Fibroblast of skin of left quadriceps (primary cell): ENCODE measurements at places on chromosomes 4 and X.

- DNase-seq = peak; percentile 29
Measured at GRCh38 chr4:89158884-89159503, 47.7 kb downstream of the TIGD2 start.

DNA sequence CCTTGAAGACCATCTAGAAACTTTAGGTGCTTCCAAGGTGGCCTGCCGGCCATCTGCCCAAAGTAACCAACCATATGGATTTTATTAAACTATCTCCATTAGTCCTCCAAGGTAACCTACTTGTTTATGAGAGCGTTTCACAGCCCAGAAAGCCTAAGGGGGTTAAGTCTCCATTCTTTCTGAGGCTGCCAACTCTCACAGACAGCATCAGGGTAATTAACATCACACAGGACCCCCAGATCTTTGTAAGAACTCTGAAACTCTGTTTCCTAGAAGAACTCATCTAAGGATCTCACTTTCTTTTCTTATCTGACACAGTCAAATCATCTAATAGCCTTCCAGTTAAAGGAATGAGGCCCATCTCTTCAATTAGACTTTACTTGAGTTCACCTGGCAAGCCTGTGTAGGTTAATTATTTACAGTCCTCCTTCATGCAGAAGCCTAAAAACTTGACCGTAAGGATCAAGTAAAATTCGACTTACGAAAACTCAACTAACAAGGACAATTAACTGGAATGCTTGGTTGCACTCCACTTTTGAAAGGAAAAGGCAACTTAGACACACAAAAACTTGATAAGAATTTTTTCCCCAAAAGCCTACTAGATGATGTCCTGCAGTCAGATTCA, 252.5 kb downstream of the GRIA3 start:
- no peak for DNase-seq

- DNase-seq = no peak
Measured at GRCh38 chrX:67731061-67731460, 187.2 kb downstream of the AR start.

- no peak for DNase-seq
Measured at GRCh38 chr4:20353646-20354045, 101.9 kb downstream of the SLIT2 start.

DNA sequence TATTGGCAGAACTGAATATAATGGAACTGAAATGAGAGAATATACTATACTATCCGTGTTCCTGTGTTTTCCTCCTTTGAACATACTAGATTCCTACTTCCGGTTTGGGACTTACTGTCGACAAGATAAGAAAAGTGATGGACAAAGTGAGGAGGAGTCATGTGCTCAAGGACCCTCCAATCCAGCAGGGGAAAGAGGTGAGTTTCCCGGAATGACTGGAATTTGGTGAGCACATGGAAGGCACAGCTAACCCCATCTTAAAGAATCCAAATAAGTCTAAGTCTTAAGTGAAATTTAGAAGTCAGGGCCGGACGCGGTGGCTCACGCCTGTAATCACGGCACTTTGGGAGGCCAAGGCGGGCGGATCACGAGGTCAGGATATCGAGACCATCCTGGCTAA, 36.6 kb upstream of the SH3D19 start:
- no peak for DNase-seq

GRCh38 chr4:25441519-25442117, 64.6 kb downstream of the ANAPC4 start:
- DNase-seq = peak; percentile 14

GRCh38 chr4:94519019-94519418, 67.3 kb downstream of the PDLIM5 start:
- DNase-seq = no peak

- peak; percentile 8 for DNase-seq
Measured at GRCh38 chrX:151151665-151152267, 24.6 kb upstream of the GPR50 start.

DNA sequence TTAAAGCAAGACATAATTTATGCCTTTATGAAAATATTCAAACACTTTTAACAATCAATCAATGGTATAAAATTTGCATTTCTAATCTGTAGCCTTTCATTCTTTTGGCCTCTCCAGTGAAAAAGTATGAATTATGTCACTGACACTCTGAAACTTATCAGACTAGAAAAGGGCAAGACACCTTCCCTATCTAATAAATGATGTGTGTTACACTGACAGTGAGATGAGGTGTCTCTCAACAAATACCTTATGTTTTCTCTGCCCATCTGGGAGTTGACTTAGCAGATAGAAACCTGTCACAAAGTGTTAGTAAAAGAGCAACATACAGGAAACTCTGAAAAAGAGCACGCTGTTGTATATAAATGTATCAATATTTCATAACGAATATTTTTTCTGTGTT, 94.2 kb upstream of the TECRL start:
- no peak for DNase-seq

GRCh38 chrX:38260231-38260630, 39.6 kb upstream of the SRPX start:
- no peak for DNase-seq

- peak; percentile 60 for DNase-seq
Measured at GRCh38 chr4:169810325-169811323, 52.9 kb upstream of the HPF1 start.

DNA sequence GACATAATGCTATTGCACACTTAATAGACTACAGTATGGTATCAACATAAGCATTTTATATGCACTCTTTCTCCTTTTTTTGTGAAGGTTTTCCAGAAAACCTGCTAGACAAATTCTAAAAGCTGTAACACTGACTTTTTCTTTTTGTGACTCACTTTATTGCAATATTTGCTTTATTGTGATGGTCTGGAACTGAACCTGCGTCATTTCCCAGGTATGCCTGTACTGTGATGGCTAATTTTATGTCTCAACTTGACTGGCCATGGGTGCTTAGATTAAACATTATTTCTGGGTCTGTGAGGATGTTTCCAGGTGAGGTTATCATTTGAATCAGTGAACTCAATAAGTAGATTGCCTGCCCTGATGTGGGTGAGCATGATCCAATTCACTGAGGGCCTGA, 35.5 kb upstream of the LAMP2 start:
- no peak for DNase-seq

DNA sequence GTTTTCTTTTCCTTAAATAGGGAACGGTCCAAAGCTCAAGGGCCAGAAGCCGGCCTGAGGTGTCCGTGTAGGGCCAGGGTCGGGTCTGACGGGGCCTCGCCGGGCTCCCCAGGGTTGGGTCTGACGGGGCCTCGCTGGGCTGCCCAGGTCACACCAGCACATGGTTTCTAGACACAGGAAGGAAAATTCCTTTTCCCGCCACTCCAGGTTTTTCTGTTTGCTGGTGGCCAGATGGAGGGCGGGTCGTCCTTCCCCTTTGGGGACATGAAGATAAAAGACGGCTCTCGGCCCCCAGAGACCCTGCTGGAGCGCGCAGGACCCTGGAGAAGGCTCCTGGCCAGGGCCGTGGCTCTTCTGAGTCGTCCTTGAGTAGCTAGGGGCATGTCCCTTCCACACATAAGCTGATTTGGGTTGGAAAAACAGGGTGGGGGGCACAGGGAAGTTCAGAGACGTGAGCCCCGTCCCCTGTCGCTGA, 35.1 kb downstream of the PIGG start:
- DNase-seq = no peak

DNA sequence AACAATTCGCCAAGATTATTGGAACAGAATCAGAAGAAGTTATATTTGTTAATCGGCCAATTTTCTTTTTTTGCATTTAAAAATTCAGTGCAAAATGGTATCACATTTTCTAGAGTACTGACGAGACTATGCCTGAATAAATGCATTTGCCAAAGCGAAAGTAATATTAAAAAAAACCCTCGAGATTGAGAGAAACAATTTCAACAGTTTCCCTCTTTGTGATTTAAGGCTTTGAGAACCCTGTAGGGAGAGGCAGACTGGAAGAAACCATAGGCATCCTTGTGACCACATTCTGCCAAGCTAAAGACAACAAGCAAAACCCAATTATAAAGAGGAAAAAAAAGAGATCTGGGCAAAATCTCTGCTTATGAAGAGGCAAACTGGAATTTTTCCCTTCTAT, 218.1 kb upstream of the GK2 start:
- DNase-seq = no peak

DNA sequence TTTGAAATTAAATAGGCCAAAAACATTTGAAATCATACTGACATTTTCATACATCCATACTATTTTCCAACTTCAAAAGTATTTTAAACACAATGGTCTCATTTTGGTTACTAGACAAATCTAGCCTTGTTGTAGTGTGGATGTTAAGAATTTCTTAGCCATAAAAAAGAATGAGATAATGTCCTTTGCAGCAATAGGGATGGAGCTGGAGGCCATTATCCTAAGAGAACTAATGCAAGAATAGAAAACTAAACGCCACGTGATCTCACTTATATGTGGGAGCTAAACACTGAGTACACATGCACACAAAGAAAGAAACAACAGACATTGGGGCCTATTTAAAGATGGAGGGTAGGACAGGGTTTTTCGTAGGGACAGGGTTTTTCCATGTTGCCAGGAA, 153.8 kb downstream of the CCSER1 start:
- no peak for DNase-seq

DNA sequence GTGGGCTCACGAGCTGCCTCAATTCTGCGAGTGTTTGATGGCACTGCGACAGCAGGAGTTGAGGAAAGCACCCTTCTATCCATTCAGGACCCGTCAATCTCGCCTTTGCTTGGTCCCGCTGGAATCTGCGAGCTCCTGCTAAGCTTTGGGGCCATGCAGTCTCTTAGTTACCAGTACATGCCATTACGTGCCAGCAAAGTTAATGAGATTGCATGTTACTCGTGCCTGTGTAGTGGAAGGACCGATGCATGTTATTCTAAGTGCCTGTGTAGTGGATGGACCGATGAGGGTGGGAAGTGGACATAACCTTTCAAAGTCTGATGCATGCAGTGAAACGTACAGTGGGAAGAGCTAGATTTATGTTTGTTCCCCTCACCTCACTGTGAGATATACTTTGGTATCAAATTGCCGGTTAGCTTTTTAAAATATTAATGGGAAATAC, 569 bp downstream of the RPS3A start:
- DNase-seq = no peak

GRCh38 chrX:7068939-7069367, 78.6 kb upstream of the STS start:
- DNase-seq = no peak

GRCh38 chrX:53695946-53696549, 9.5 kb upstream of the HUWE1 start:
- DNase-seq = no peak

DNA sequence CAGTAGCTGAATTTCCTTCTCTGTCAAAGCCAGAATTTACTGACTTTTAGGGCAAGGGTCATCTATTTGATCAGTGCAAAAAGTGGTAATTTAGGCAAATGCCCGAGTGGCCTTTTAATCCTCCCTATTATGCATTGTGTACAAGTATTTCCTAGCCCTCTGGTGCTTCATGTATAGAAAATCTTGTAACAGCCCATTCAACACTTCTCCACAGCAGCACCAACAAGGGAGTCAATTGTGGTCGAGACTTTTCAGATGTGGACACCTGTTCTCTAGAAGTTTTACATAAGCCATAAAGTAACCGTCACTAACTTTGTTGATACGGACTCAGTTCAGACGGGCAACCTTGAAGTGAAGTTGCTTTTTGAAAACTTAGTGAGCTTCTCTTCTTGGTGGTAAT, 50.9 kb upstream of the FHDC1 start:
- no peak for DNase-seq

DNA sequence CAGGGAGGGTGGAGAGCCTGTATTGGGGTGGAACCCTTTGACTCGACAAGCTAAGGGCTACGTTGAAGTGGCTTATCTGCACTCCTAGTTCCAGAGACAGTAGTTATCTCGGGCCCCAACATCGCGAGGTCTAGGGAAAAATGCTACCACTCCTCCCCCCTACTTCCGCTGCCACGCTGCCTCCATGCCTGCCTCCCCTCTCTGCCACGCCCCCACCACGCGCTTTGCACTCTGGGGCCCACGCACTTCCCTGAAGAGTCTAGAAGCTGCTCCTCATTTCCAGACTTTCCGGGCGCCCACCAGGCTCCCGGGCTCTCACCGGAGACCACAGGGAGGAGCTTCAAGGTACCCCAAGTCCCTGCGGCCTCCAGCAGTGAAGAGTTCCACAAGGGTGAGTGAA, at the start of gene PASD1:
TSS of gene PASD1 (plus strand) at position 227 of the 400 bp plus-strand sequence. CDS start 37,879 bp downstream, outside the sequence.
- DNase-seq = no peak

GRCh38 chr4:122777846-122778673, 45.6 kb downstream of the BBS12 start:
- DNase-seq = peak; percentile 98

- no peak for DNase-seq
Measured at GRCh38 chr4:20426028-20426427, 174.3 kb downstream of the SLIT2 start.

GRCh38 chrX:118423558-118423957, 72.1 kb upstream of the DOCK11 start:
- DNase-seq = no peak

- peak; percentile 57 for DNase-seq
Measured at GRCh38 chr4:185912779-185913178, 100.8 kb upstream of the SORBS2 start.

DNA sequence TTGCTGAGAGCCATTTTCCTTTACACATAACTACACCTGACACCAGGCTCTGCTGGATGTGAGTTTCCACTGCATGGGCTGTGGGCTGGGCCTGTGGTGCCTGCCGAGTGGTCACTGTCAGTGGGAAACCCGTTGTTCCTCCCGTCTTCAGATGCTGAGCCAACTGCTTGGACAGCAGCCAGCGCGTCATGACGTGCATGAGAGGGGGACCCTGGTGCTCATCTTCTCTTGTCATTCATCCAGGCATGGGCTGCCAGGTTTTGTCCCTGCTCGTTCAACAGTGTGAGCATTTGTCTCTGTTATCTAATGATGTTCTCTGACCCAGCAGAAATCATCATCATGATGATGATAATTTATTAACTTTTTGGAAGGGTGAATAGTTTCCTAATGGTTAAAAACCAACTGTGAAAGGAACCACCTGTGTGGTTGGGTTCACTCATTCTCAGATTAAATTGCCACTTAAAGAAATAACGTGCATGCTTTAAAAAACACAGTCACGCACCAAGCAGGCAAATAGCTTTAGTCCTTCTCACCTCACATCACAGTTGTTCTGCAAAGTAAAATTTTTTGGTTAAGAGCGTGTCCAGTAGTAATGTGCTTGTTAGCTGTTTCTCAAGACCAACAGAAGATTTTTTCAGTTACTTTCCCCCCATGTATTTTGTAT, 19.9 kb upstream of the CLDN34 start:
- no peak for DNase-seq

DNA sequence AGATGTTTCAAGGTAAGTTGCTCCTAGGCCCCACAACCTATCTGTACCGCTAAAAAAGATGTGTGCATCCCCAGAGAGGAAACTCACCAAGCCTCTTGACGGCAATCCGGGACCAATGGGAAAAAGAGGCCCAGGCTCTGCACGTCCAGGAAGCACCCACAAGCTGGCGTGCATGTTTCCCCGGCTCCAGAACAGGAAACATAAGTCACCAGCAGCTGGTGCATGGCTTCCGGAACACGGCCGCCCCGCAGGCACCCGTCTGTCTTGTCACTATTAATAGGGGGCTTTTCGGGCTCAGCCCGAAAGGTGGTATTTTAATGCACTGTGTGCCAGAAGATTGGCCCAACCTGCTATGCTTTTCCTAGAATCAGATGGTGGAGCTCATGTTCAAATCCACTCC, 22.2 kb downstream of the CRMP1 start:
- DNase-seq = no peak

GRCh38 chr4:86452422-86452891, 92.6 kb upstream of the MAPK10 start:
- DNase-seq = no peak
